ENCODE measurements at places on chromosomes 6 and 20. TPM values are rescaled to one million over a fixed set of nuclear protein-coding genes. Genes with fewer than 3 reads are reported as not detected.

GRCh38 chr6:31351401-31352309 is 5.3 kb downstream of the HLA-B start:
- no peak overlapping the region for H3K27ac ChIP-seq
- no peak for DNase-seq
- H3K27me3 ChIP-seq = peaks cover 39% of the 10 kb centered on the region
- no peaks in the 10 kb centered on the region for H3K36me3 ChIP-seq

- H3K4me3 ChIP-seq = no peak overlapping the region
- DNase-seq = no peak
- no peak overlapping the region for H3K27ac ChIP-seq
- no peaks in the 10 kb centered on the region for H3K4me1 ChIP-seq
- no peaks in the 10 kb centered on the region for H3K36me3 ChIP-seq
- H3K27me3 ChIP-seq = no peaks in the 10 kb centered on the region
These were observed 19.1 kb upstream of the PGK2 start for GRCh38 chr6:49806145-49806544.

Gene C6orf118
- not detected for total RNA-seq

Gene PLEKHG1
- not detected for total RNA-seq

GRCh38 chr6:15062516-15063252 is 183.2 kb upstream of the JARID2 start:
- no peak overlapping the region for H3K4me3 ChIP-seq
- peak; percentile 94 for DNase-seq
- H3K36me3 ChIP-seq = no peaks in the 10 kb centered on the region
- peaks cover 37% of the 10 kb centered on the region for H3K4me1 ChIP-seq
- peaks cover 1% of the 10 kb centered on the region for H3K27me3 ChIP-seq
- H3K27ac ChIP-seq = peak overlapping the region; percentile 57

DNA sequence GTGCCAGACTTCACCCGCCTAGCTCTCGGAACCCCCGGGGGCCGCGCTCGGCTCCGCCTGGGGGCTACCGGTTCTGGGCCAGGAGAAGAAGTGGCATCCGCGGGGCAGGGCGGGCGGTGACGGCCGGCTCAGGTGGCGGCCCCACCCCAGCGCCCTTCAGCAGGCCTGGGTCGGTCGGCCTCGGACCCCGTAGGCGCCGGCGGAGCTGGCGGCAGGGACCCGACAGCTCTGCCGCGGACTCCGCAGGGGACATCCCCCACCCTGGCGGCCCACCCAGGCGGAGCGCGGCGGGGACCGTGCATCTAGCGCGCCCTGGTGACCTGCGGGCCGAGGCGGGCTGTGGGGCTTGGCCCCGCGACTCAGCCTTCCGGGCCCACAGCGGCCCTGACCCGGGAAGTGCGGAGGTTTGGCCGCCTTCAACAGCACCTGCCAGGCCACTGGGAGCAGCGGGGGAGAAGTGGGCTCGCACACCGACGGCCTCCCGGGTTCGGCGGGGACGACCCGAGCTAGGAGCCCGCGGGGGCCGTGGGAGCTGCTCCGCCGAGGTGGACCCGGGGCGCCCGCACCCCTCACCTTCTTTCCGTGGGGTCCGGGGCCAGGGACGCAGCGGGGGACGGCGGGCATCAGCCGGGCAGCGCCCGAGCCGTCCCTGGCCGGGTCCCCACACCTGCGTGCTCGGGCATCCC is 87.1 kb downstream of the TMEM242 start:
- no peak overlapping the region for H3K4me3 ChIP-seq
- no peak for DNase-seq
- peaks cover 22% of the 10 kb centered on the region for H3K4me1 ChIP-seq
- H3K27ac ChIP-seq = no peak overlapping the region
- peaks cover 43% of the 10 kb centered on the region for H3K27me3 ChIP-seq

DNA sequence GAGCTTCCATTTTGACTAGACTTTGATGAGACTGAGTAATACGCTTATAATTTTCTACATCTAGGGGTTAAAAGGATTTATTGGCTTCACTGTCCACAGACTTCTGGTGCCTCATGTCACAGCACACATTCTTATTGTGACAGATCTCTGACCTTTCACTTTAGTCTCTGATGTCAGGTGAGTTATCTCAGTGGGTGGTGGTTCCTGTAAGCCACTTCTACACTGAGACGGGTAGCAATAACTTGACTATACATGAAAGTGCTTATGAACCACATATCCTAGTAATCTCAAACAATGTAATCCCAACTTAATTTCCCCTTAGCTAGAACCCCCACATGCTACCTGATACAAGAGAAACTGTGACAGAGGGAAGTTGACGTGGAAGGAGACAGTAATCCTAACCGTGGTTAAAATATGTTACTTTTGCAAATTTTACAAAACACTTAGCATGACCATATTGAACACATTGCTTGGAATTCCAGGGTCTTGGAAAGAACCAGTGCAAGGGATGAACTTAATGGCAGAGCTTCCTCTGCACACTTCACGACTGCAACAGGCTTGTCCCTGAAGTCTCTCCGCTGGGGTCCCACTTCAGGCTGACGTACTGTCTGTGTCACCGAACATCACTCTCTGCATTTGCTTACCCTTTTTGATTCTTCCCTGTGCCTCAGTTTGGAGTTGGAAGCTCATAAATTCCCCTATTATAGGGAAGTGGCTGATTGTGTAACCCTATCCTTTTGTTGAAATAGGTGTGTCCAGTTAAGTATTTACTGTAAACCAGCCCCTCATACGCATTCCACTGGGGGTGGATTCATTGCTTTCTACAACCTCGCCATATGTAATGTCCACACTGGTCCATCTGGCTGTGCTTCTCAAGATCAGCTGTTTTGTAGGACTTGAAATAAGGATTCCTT is 6.4 kb upstream of the TRIM40 start:
- peaks cover 54% of the 10 kb centered on the region for H3K27me3 ChIP-seq
- no peak overlapping the region for H3K27ac ChIP-seq
- no peak for DNase-seq

- no peaks in the 10 kb centered on the region for H3K36me3 ChIP-seq
- H3K27ac ChIP-seq = no peak overlapping the region
- H3K4me3 ChIP-seq = no peak overlapping the region
- no peaks in the 10 kb centered on the region for H3K4me1 ChIP-seq
- peaks cover 13% of the 10 kb centered on the region for H3K27me3 ChIP-seq
These were observed 194.1 kb downstream of the RIMS1 start for GRCh38 chr6:72080260-72080941.

Gene DSE
- 87.8 TPM for total RNA-seq

- peak overlapping the region; percentile 77 for H3K27ac ChIP-seq
- H3K4me3 ChIP-seq = no peak overlapping the region
- no peaks in the 10 kb centered on the region for H3K27me3 ChIP-seq
- H3K36me3 ChIP-seq = 0 out of 2 replicates have a peak, but pooled peaks cover 4% of the 10 kb centered on the region
- H3K4me1 ChIP-seq = peaks cover 33% of the 10 kb centered on the region
- peak; percentile 68 for DNase-seq
These were observed 187.1 kb downstream of the BCAS1 start for GRCh38 chr20:53883098-53883911.

Gene ROS1
- 0.07 TPM for total RNA-seq

- no peak overlapping the region for H3K27ac ChIP-seq
- no peaks in the 10 kb centered on the region for H3K36me3 ChIP-seq
- H3K27me3 ChIP-seq = no peaks in the 10 kb centered on the region
- DNase-seq = no peak
- H3K4me1 ChIP-seq = peaks cover 31% of the 10 kb centered on the region
These were observed 6.7 kb downstream of the ATG5 start for GRCh38 chr6:106318851-106319250.

- H3K36me3 ChIP-seq = no peaks in the 10 kb centered on the region
- H3K4me3 ChIP-seq = no peak overlapping the region
- DNase-seq = peak; percentile 92
- H3K27ac ChIP-seq = no peak overlapping the region
These were observed 75.2 kb downstream of the OR2B2 start for GRCh38 chr6:27836783-27837624.

- peaks cover 2% of the 10 kb centered on the region for H3K27me3 ChIP-seq
- DNase-seq = no peak
- H3K4me3 ChIP-seq = peak overlapping the region; percentile 87
- H3K27ac ChIP-seq = peak overlapping the region; percentile 96
- H3K36me3 ChIP-seq = peaks cover 11% of the 10 kb centered on the region
- H3K4me1 ChIP-seq = peaks cover 50% of the 10 kb centered on the region
These were observed 111.0 kb downstream of the NOL4L start for GRCh38 chr20:32474009-32474716.

Gene TGM2
- total RNA-seq = 447 TPM

Gene TBC1D22B
- 9.2 TPM for total RNA-seq

- H3K27me3 ChIP-seq = peaks cover 10% of the 10 kb centered on the region
- no peaks in the 10 kb centered on the region for H3K36me3 ChIP-seq
- no peak overlapping the region for H3K4me3 ChIP-seq
- H3K4me1 ChIP-seq = no peaks in the 10 kb centered on the region
- DNase-seq = no peak
These were observed 64.6 kb downstream of the SNX5 start for GRCh38 chr20:17904027-17904426.

Gene CLPSL1
- not detected for total RNA-seq

- no peak for DNase-seq
- H3K4me3 ChIP-seq = peak overlapping the region; percentile 99
- peaks cover 13% of the 10 kb centered on the region for H3K36me3 ChIP-seq
- H3K4me1 ChIP-seq = peaks cover 29% of the 10 kb centered on the region
These were observed 585 bp downstream of the PSMB9 start for GRCh38 chr6:32854376-32855178.

- H3K4me3 ChIP-seq = no peak overlapping the region
- no peaks in the 10 kb centered on the region for H3K27me3 ChIP-seq
- peaks cover 6% of the 10 kb centered on the region for H3K4me1 ChIP-seq
- no peak overlapping the region for H3K27ac ChIP-seq
These were observed 180.1 kb upstream of the RNF24 start for GRCh38 chr20:4195499-4195898.

Gene SCUBE3
- 71.6 TPM for total RNA-seq

DNA sequence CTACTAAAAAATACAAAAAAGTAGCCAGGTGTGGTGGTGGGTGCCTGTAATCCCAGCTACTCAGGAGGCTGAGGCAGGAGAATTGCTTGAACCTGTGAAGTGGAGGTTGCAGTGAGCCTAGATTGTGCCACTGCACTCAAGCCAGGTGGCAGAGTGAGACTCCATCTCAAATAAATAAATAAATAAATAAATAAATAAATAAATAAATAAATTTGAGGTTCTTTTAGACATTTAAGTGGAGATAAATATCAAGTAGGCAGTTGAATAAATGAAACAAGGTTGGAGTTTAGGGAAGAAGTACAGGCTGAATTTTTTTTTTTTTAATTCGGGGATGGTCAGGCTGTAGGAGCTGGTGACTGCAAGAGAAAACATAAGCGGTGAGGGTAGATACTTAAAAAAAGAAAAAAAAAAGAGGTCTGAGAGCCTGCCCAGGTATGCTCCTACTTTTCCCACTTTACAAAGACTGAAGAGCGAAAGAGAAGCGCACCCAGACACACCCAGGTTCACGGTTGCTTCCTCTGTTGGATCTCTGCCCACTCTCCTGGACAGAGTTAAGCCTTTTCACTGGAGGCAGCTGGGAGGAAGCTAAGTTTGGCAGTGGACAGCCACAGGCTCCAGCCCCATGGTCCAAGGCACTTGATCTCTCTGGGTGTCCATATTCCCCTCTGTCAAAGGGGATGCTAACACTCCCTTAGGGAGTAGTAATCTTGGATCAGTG is 100.9 kb upstream of the PRDM1 start:
- H3K27ac ChIP-seq = no peak overlapping the region
- no peak for DNase-seq
- H3K4me1 ChIP-seq = peaks cover 30% of the 10 kb centered on the region
- no peak overlapping the region for H3K4me3 ChIP-seq
- H3K27me3 ChIP-seq = no peaks in the 10 kb centered on the region
- H3K36me3 ChIP-seq = peaks cover 4% of the 10 kb centered on the region

GRCh38 chr6:106490436-106490835 is 129.9 kb downstream of the CRYBG1 start:
- no peaks in the 10 kb centered on the region for H3K4me1 ChIP-seq
- H3K4me3 ChIP-seq = no peak overlapping the region
- H3K36me3 ChIP-seq = no peaks in the 10 kb centered on the region
- H3K27ac ChIP-seq = no peak overlapping the region
- no peak for DNase-seq

Gene LBP
- total RNA-seq = not detected

DNA sequence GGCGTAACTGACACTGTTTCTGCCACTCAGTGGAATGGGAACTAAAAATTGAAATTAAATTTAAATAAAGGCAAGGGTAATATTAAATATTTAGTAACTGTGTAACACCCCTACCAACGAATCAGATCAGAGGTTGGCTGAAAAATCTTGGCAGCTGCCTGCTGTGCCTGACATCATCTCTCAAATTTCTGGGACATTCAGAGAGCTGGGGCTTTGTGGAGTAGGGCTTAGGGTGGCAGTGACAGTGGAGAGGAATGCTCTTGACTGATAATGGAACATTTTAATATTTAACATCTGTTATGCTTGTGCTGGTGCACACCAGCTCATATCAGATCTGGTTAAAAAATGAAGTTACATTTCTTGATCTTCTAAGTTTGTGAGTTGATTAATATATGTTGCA is 62.2 kb downstream of the RFPL4B start:
- peaks cover 8% of the 10 kb centered on the region for H3K27me3 ChIP-seq
- DNase-seq = no peak
- peaks cover 7% of the 10 kb centered on the region for H3K4me1 ChIP-seq
- H3K27ac ChIP-seq = no peak overlapping the region
- no peak overlapping the region for H3K4me3 ChIP-seq

Gene TCF15
- not detected for total RNA-seq
